ENCODE measurements at places on chromosomes 1 and 21. TPM values are rescaled to one million over a fixed set of nuclear protein-coding genes. Genes with fewer than 3 reads are reported as not detected.

- DNase-seq, result no peak
These were observed 736.7 kb upstream of the PTBP2 start for GRCh38 chr1:95984798-95985374.

DNA sequence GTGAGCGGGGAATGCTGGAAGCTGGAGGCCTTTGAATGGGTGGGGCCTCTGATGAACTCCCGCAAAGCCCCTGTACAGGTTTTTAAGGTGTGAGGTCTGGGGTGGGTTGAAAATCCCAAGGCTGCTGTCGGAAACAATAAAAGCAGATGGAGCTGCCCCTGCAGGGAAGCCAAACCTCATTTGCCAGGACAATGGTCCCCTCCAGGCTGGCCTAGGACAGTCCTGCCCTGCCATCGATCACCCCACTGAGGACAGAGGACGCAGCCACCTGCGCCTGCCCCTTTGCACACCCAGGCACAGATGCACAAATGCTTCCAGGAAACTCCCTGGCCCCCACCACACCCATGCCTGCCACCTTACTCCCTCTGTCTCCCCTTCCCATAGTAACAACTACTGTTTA is 4.4 kb downstream of the DRAXIN start:
- no peak for DNase-seq

- DNase-seq, result no peak
These were observed 122.4 kb upstream of the UBE2U start for GRCh38 chr1:64080941-64081562.

DNA sequence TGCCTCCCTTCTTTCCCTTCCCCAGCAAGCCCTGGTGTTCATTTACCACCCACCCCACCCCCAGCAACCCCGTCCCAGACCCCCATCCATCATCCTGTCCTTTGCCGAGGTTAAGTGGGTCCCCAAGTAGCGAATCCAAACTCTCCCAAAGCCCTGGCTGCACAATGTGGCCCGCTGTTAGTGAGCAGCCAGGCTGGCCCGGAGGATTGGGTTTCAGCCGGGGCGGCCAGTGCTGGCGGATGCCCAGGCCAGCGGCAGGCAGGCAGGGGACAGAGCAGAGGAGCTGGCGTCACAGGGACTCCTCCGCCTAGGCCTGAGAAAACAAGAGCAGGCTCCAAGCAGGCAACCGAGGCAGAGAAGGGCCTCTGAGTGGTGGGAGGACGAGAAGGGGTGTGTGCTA is 61.4 kb downstream of the EPHB2 start:
- DNase-seq, result no peak

- peak; percentile 43 for DNase-seq
These were observed at the start of gene TMEM269 for GRCh38 chr1:42784946-42785693. Gene TMEM269, plus strand, starts transcription at chr1:42784991. Its CDS starts 4,903 bp downstream, at chr1:42789894.

FABP3 gene
- not detected for total RNA-seq

DNA sequence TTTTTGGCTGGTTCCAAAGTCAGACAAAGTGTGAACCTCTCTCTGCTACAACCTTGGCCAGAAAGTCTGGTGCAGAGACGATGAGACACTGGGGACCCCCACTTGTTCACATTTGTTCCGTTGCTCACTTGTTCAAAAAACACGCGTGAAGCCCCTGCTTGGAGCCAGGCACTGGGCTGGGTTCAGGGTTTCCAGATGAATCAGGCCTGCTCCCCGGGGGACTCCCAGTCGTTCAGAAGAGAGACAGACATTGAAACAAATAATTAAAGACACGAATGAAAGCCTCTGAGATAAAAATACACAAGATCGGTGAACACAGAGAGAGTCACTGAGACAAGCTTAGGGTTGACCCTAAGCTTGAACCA is 101.5 kb upstream of the RUNX3 start:
- no peak for DNase-seq

DNA sequence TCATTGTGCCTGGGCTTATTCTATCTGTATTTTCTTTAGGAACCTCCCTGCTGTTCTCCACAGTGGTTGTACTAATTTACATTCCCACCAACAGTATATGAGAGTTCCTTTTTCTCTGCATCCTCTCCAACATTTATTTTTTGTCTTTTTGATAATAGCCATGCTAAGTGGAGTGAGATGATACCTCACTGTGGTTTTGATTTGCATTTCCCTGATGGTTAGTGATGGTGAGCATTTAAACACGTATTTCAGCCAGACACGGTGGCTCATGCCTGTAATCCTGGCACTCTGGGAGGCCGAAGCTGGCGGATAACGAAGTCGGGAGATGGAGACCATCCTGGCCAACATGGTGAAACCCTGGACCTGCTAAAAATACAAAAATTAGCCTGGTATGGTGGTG is 57.9 kb downstream of the SLAMF6 start:
- DNase-seq, result no peak

DNA sequence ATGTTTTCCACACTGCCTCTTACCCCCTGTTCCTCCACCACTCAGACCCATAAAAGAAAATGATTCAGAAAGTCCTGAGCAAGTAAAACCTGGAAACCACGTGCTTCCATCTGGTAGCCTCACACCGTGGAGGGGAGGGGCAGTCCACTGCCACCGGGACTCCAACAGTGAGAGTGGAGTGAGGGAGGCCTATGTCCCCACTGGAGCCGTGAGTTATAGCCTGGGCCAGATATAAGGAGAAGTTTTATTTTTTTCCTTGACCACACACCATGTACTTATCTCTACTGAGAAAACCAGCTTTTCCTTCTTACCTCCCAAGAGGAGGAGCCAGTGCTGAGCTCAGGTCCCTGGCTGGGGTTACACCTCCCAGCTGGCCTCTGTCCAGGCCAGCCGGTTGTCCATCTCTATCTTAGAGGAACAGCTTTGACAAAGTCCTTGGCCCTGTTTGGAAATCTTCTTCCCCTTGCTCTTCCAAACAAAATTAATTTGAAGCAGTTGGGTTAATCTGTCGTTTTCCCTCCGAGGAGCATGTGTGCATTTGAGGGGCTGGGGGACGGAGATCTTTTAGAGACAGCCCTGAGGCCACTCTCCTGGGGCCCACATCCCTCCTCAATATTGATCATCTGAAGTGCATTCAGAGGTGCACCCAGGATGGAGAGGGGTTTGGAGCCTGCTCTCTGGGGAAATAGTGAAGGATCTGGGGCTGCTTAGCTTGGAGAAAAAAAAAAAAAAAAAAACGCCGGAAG is 49.1 kb upstream of the SERBP1 start:
- no peak for DNase-seq

DNA sequence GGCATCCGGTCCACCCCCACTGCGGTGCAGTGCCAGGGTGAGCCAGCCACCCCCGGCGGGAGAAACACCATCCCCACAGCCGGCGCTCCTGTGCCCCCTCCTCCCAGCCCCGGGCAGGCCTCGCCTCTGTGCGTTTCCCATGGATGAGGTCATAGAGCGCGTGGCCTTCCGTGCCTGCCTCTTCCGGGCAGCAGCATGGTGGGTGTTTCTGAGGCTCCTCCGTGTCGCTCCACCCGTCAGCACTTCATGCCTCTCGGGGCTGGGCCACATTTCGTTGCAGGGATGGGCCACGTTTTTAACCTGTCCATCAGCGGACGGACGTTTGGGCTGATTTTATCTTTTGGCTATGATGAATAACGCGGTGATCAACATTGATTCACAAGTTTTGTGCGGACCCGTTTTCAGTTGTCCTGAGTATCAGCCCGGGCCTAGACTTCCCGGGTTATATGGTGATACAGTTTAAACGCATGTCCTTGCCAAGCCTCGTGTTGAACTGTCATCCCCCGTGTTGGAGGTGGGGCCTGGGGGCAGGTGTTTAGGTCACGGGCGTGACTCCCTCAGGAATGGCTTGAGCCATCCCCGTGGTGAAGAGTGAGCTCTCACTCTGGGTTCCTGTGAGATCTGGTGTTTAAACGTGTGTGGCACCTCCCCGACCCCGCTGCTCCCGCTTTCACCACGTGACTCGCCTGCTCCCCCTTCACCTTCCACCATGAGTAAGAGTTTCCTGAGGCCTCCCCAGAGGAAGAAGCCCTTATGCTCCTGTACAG is 64.8 kb downstream of the SLX9 start:
- no peak for DNase-seq

DNA sequence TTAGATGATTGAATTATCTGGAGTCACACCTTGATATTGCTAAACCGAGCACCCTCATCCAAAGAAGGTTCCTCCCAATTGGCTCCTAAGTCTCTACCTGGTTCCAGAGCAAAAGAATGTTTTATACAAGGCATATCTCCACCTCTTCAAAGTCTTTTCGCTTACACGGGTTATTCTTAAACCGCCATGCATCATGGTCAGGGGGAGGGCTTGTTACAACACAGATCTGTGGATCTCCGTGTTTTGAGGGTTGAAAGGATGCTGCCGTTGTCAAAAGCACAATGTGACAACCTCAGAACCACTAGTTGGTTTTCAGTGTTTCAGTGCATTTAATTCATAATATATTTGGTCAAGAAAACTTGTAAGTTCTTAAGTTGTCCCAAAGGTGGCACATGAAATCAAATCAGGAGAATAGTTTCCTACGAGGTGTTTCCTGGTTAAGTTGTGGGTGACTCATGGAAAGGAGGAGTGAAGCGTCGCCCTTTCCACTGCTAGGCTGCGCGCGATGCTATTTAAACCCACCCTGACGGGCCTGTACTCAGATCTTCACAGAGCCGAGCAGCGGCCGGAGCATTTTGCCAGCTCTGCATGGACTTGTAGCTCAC is 1531.6 kb upstream of the TPTE start:
- DNase-seq, result no peak

DNA sequence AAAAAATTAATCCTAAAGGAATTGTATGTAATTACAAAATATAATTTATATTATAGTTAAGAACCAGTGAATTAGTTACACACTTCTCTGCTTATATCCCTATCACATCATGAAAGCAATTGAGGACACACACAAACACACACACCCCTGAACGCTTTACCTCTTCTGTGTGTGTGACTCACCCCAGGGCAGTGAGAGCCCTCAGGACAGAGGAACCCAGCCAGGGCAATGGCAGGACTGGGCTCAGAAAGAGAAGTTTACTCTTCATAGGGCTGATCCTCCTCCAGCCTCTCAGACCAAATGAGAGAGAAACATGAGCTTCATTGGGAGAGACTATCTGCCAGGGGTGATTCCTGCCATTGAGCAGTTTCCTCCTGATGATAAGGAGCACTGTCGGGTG is 38.1 kb downstream of the SLC44A3 start:
- no peak for DNase-seq

DNA sequence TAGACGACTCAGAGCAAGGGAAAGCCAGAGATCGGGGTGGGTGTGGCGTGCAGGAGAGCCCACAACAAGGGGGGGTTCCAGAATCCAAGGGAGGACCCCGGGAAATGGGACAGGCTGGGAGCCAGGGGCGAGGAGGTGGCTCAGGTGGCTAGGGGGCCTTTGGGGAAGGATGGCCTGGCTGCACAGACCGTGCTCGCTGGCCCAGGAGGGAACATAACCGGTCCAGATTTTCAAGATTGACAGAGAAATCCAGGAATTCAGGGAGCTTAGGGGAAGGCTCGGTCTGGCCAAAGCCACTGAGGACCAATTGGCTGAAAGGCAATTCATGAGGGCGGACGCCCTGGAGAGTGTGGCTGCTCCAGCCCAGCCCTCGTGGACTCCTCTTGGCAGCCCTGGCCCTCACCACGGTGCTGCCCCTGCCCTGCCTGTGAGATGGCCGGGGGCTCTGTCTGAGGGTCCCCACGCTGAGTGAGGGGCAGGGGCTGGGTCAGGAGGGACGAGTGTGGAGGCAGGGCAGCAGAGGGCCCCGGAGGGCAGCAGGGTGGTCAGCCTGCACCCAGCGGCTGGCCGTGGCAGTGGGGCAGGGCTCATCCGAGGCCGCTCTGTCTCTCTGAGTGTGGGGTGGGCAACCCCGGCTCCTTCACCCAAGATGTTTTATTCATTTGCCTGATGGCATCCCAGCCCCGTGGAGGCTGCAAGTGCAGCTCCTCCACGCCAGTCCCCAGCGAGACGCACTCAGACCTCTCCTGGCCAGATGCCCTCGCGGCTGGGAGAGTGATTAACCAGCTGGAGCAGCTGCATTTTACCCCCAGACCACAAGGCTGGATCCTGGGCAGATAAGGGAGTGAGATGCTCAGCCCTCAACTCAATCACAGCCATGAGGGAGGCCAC is 5.6 kb upstream of the LRRC3 start:
- no peak for DNase-seq

GRCh38 chr1:171898941-171899340 is 57.6 kb downstream of the DNM3 start:
- no peak for DNase-seq

DNA sequence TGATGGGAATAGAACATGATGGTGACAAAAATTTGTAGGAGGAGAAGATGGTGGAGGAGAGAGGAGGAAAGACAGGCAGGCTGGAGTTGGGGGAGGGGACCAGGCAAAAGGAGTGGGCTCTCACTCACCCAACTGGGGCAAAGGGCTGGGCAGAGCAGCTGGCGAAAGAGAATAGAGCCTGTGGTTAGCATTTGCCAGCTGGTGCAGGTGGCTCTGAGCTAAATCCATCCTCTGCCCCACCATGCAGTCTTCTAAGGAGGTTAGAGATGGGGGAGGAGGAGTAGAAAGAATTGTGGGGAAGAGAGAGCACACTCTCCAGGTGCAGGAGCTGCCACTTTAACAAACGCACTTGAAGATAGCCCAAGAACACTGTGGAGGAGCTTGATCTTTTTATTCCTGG is 27.6 kb upstream of the SLAMF1 start:
- no peak for DNase-seq

TMEM269 gene
- 0.16 TPM for total RNA-seq

DNA sequence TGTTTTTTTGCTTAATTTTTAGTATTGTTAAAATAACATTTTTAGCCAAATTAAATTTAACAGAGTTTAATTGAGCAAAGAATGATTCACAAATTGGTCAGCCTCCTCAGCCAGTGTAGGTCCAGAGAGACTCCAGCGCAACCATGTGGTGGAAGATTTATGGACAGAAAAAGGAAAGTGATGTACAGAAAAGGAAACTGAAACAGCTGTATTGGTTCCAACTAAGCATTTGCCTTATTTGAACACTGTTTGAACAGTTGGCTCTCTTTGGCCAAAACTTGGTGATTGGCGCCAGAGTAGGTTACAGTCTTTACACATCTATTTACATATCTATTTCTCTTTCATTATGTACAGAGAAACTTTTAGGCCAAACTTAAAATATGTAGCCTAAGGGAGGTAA is 19.4 kb downstream of the RPS6KC1 start:
- no peak for DNase-seq

DNA sequence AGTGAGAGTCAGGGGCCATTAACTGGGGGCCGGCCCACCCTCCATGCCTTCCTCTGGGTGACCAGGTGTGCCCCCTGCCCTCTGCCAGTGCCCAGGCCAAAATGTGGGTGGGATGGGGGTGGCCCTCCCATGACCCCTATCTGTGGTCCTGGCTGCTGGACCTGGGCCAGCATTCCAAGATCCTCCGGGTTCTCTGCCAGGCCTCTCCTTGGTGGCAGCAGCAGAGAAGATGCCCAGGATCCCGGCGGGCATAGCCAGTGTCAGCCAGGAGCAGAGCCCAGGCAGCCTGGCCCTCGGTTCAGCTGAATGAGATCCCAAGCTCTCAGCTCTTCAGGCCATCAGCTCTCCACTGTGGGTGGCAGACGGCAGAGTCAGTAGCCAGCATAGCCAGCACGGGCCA is 31.3 kb upstream of the ACTRT2 start:
- no peak for DNase-seq

- DNase-seq, result no peak
These were observed 58.5 kb upstream of the BCAR3 start for GRCh38 chr1:93740157-93740556.
